ENCODE measurements at places on chromosomes 6 and 20. TPM values are rescaled to one million over a fixed set of nuclear protein-coding genes. Genes with fewer than 3 reads are reported as not detected.

GRCh38 chr6:41591859-41592502 lies 45.8 kb downstream of the FOXP4 start:
- H3K4me3 ChIP-seq: no peak overlapping the region
- no peak overlapping the region for H3K27ac ChIP-seq
- no peaks in the 10 kb centered on the region for H3K4me1 ChIP-seq
- no peaks in the 10 kb centered on the region for H3K27me3 ChIP-seq
- H3K36me3 ChIP-seq: peaks cover 70% of the 10 kb centered on the region

DNA sequence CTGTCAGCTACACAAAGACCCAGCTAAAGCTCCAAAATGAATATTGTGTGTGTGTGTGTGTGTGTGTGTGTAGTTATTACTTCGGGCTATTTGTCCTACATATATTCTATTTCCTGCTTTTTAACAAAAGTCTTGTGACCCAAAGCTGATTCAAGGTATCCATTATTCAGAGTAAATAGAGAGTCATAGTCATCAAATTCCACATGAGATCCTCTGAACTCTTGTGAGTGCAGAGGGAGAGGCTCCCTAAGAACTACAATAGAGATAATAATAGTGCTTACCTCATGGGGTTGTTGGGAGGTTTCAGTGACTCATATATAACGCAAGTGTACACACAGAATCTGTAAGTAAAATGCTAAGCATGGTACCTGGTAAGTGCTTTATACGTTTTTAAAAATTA lies 95.6 kb upstream of the SHLD1 start:
- H3K4me3 ChIP-seq: no peak overlapping the region
- peak overlapping the region; percentile 72 for H3K27ac ChIP-seq
- peaks cover 86% of the 10 kb centered on the region for H3K4me1 ChIP-seq
- no peaks in the 10 kb centered on the region for H3K27me3 ChIP-seq
- DNase-seq: no peak
- no peaks in the 10 kb centered on the region for H3K36me3 ChIP-seq

DNA sequence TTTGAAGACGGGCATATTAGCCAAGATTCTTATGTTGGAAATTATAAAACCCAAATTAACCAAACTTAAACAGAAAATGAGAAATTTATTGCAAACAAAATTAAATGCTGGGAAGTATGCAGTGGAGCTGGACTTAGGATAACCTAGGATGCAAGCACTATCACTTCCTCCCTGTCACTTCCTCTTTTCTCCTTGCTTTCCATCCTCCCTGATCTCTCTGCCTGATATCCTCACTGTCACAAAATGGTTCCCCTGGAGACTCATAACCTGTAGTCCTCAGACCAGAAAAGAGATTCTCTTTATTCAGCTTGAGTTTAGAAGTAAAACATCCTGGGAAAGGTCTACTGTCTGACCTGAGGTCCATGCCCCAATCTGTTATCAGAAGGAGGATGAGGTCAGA lies 7.4 kb upstream of the KLHL32 start:
- H3K4me3 ChIP-seq: no peak overlapping the region
- no peaks in the 10 kb centered on the region for H3K27me3 ChIP-seq
- no peaks in the 10 kb centered on the region for H3K36me3 ChIP-seq

GRCh38 chr6:56004426-56004825 lies 129.0 kb upstream of the BMP5 start:
- H3K27me3 ChIP-seq: no peaks in the 10 kb centered on the region
- no peak overlapping the region for H3K4me3 ChIP-seq
- no peak for DNase-seq
- H3K4me1 ChIP-seq: no peaks in the 10 kb centered on the region

Gene RWDD2A
- 3.8 TPM for total RNA-seq

DNA sequence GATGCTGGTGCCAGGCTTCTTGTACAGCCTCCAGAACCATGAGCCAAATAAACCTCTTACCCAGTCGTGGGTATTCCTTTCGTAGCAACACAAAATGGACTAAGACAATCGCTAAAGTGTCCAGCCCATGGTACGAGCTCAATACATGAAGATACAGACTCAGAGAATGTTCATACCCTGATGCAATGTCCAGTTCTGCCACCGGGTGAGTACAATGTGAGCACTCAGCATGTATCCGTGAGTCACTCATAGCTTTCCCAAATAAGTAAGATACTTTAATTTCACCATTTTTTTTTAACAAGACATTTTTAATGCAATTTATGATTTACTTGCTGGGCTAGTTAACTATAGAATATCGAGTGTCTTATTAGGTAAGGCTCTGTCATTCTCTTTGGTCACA lies 26.7 kb upstream of the PDE10A start:
- DNase-seq: no peak
- no peak overlapping the region for H3K4me3 ChIP-seq
- no peaks in the 10 kb centered on the region for H3K27me3 ChIP-seq
- no peak overlapping the region for H3K27ac ChIP-seq
- no peaks in the 10 kb centered on the region for H3K36me3 ChIP-seq

DNA sequence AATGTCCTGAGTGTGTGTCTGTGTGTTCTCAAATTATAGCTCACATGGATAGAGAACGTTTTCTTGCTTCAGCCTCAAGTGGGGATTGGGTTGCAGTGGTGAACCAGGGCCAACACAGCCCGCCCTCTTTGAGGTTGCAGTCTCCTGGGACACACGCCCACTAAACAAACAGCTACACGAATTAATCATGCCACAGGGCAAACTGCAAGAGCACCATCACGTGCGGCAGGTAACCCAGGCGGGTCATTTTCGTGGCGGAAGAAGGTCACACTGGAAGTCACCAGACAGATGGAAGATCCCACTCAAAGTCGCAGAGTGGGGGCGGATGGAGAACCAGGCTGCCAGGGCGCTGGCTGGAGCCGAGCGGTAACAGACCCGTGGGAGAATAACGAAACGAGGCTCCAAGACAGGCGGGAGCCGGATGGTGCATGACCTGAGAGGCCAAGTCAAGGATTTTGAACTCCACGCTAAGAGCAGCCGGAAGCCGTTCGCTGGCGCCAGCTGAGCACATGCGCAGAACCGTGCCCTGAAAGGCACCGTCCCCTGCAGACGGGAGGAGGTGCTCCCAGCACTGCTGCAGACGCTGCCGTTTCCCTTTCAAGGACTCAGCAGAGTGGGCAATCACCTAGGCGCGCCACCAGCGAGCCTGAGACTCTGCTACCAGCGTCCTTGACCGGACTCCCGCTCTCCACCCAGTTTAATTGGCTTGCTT lies 10.7 kb downstream of the DLL1 start:
- H3K4me3 ChIP-seq: no peak overlapping the region
- peaks cover 4% of the 10 kb centered on the region for H3K27me3 ChIP-seq
- DNase-seq: peak; percentile 93
- H3K27ac ChIP-seq: peak overlapping the region; percentile 22

- H3K27me3 ChIP-seq: peaks cover 47% of the 10 kb centered on the region
- peak overlapping the region; percentile 44 for H3K4me3 ChIP-seq
- DNase-seq: no peak
- H3K27ac ChIP-seq: no peak overlapping the region
- peaks cover 29% of the 10 kb centered on the region for H3K4me1 ChIP-seq
These were observed 661 bp upstream of the PPP1R14C start for GRCh38 chr6:150142097-150142669.

DNA sequence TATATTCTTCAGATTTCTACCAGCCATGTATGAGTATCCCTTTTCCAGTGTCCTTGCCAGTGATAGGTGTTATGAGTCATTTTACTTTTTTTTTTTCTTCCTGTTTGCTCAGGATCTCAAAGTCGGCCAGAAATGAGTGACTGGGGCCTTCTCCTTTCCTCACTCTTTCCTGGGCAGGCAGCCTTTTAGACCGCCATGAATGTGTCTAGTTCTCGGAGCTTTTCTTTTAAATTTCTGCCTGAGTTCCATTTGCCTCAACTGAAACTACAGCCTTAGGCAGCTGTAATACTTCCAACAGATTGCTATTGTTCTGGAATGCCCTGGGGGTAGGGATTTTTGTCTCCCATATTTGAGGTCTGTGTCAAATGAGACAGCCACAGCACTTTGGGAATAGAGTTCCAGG lies 83.7 kb downstream of the STXBP5 start:
- peaks cover 36% of the 10 kb centered on the region for H3K36me3 ChIP-seq
- no peaks in the 10 kb centered on the region for H3K27me3 ChIP-seq
- no peak overlapping the region for H3K27ac ChIP-seq
- no peaks in the 10 kb centered on the region for H3K4me1 ChIP-seq

DNA sequence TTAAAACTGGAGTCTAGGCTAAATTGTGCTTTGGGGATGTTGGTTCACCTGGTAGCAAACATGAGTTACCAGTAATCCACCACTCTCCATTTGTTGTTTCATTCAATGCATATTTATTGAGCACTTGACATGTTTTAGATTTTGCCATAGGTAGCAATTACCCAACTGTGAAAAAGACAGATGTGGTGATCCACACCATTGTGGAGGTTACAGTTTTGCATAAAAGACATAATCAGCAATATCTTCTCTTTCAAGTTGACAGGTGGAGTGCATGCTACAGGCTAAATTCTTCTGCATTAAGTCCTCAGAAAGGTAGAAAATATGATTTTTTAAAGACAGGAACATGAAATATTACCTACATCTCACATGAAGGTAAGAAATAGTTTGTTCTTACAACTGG lies 143.0 kb upstream of the TSHZ2 start:
- no peak for DNase-seq
- no peak overlapping the region for H3K4me3 ChIP-seq
- H3K36me3 ChIP-seq: no peaks in the 10 kb centered on the region
- H3K27me3 ChIP-seq: no peaks in the 10 kb centered on the region
- no peak overlapping the region for H3K27ac ChIP-seq
- H3K4me1 ChIP-seq: no peaks in the 10 kb centered on the region

Gene PNISR
- 171 TPM for total RNA-seq

DNA sequence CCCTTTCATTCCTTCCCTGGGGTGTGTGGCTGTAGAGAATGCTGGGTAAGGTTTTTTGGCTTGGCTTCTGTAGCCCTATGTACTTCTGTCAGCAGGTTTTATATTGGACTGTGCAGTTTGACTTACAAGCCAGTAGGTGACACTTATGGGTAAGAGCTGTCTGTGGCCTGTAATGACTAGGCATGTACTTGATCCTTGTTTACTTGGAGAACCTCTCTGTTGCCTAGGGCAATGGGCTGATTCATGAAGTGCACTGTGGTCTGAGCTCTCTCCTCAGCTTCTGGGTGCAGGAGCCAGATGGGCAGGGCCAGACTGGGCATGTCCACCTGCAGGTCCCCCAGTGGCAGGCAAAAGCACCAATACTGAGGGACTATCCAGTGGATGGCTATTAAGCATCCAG lies 544.6 kb downstream of the ADGRB3 start:
- DNase-seq: no peak
- no peaks in the 10 kb centered on the region for H3K27me3 ChIP-seq
- no peaks in the 10 kb centered on the region for H3K36me3 ChIP-seq
- H3K4me1 ChIP-seq: no peaks in the 10 kb centered on the region
- H3K4me3 ChIP-seq: no peak overlapping the region

Gene AGER
- total RNA-seq: 22.4 TPM

- DNase-seq: no peak
- H3K4me1 ChIP-seq: no peaks in the 10 kb centered on the region
- H3K27me3 ChIP-seq: no peaks in the 10 kb centered on the region
These were observed 1109.1 kb downstream of the HACE1 start for GRCh38 chr6:103750603-103751002.

DNA sequence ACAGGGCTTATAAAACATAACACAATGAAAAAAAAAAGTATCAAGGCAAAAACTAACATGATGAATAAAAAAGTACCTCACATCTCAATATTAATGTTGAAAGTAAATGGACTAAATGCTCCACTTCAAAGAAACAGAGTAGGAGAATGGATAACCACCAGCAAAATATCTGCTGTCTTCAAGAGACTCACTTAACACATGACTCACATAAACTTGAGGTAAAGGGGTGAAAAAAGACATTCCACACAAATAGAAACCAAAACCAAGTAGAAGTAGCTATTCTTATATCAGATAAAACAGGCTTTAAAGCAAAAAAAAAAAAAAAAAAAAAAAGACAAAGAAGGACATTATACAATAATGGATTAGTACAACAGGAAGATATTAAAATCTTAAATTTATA lies 86.9 kb downstream of the TBC1D32 start:
- H3K4me3 ChIP-seq: no peak overlapping the region
- no peaks in the 10 kb centered on the region for H3K4me1 ChIP-seq
- H3K36me3 ChIP-seq: no peaks in the 10 kb centered on the region
- no peak for DNase-seq
- no peaks in the 10 kb centered on the region for H3K27me3 ChIP-seq

DNA sequence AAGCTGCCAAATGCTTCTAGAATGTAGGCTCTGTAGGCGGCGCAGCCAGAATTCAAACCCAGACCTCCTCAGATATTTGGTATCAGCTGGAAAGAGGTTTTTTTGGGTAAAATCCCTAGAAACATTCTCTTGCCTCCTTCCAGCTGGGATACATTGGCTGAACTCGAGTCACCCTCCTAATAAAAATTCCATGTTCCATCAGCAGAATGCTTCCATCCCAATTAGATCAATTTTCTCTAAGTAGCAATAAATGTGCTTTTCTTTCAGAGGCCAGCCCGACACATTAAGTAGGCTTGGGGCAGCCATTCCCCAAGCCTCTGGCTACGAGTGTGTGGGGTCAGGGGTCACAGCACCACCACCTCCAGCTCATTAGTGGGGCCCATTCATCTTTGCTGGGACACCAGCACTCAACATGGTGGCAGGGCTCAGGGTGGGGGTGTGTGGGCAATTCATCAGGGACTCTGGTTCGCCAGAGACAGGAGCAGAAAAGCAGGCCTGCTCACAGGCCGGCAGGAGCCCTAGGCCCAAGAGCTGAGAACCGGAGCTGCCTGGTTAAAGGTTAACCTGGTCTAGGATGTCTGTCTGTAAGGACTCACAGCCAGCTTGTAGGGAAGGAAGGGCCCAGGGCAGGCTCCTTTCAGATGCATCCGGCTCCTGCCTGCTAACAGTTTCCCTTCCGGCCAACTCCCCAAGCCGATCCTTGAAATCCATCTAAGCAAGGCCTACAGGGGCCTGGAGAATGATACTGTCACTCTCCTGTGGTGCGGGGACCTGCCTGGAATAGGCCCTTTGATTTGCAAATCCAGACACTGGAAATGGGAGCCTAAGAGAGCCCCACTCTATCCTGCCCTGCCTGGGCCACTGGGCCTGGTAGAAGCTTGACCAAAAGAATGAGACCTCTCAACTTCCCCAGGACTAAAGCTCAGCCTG lies 159.1 kb upstream of the TOP1 start:
- H3K27me3 ChIP-seq: no peaks in the 10 kb centered on the region
- no peaks in the 10 kb centered on the region for H3K36me3 ChIP-seq
- DNase-seq: no peak
- no peaks in the 10 kb centered on the region for H3K4me1 ChIP-seq
- H3K4me3 ChIP-seq: no peak overlapping the region
